ENCODE measurements at places on chromosomes 3 and 15.

DNA sequence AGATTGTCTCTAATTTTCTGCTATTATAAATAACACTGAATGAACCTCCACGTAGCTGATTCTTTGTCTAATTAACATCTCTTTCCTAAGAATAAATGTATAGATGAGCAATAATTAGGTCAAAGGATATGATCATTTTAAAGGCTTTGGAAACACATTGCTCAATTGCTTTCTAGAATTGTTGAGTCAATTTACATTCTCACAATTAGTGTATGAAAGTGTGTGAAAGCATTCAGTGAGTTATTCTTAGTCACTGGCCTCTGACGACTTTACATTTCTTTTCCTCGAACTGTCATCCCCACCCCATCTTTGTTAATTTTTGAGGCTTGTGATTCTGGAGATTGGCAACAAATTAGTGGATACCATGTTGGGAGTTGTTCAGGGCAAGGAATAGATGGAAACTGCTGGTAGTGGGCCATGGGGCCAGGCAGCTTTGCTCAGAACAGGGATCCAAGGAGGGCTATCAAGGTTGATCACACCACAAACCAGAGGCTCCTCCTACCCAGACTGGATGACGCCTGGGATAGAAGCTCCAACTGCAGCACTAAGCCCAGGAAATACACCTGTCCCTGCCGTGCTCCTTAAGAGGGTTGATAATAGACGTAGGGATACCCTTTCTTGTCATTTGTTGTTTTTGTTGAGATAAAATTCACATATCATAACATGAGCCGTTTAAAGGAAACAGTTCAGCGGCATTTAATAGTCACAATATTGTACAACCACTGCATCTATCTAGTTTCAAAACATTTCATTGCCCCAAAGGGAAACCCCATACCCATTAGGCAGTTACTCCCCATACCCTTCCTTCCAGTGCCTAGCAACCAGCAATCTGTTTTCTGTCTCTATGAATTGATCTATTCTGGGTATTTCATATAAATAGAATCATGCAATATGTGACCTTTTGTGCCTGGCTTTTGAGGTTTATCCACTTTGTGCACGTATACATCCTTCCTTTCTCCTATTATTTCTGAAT, 27.9 kb downstream of the EIF1B start:
- DNase-seq, result no peak

DNA sequence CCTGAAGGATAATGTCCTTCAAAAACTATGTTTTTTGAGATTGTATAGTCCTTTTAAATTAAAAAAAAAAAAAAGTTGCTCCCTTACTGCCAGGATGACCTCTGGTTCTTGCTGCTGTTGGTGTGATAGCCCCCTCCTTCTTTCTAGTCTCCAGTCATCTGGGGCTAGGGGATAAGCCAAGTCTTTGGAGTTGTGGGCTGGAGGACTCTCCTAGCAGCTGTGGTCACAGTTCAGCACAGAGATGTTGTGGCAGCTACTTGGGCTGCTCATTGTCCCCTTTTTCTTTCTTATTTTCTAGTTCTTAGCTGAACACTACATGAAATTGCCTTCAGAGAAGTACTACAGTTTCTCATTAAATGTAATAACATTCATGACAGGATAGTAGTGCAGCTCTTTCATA, 39.2 kb upstream of the APH1B start:
- DNase-seq, result no peak

GRCh38 chr3:39460677-39461076, 6.8 kb upstream of the MOBP start:
- DNase-seq, result no peak

- DNase-seq, result no peak
Measured at GRCh38 chr3:81270603-81271379, 490.7 kb downstream of the GBE1 start.

- DNase-seq, result no peak
Measured at GRCh38 chr3:157956850-157957249, 149.4 kb downstream of the SHOX2 start.

DNA sequence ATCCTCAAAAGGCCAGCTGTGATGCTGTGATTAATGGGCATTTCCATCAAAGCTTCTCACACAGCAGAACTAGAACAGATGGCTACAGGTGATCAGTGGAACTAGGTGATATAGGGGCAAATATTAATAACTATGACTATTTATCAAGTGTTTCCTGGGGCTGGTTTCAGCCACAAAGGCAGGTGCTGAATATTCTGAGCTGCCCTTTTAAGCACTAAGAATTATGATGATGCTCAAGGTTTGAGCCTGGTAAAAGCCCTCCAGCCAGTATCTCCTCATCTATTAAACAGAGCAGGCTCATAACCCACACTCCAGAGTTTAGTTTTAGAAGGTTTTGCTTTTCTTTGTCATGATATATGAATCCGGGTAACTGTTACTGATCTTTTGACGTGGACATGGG, 129.5 kb upstream of the ACP3 start:
- no peak for DNase-seq

- peak; percentile 87 for DNase-seq
Measured at GRCh38 chr3:57755741-57756527, at the start of gene SLMAP. TSS of gene SLMAP (plus strand) at chr3:57756309. CDS start at chr3:57757652, 1,343 bp downstream.

GRCh38 chr3:123084192-123084591, 17.4 kb downstream of the PDIA5 start:
- no peak for DNase-seq

DNA sequence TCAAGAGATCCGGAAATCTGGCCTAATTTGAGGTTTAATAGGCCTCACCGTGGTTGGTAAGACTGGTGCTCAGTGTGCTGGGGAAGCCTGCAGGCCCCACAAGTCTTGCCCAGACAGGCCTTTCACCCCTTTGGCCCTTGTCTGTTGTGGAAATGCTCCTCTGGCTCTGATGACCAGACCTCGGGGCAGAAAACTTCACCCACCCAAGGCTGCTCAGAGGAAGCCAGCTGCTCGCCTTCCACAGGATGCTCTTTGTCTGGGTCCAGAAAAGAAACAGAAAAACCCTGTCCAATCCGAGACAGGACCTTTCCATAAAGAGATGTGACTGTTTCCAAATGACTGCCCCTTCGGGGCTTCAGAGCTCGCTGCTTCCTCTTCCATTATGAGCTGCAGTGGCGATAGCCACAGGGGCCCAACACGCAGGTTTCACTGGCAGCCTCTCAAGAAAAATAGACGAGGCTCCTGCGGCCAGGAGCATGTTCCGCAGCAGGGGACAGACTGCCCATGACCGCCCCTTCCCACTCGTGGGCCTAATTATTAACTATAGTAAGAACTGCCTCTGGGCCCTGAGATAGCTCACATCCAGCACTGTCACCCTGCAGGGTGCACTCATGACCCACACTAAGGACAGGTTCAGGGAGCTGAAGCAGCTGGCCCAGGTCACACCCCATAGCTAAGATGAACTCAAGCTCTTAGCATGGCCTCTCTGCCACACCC, 6.8 kb upstream of the SNX22 start:
- no peak for DNase-seq

- no peak for DNase-seq
Measured at GRCh38 chr3:135889443-135889842, 76.1 kb upstream of the PPP2R3A start.

DNA sequence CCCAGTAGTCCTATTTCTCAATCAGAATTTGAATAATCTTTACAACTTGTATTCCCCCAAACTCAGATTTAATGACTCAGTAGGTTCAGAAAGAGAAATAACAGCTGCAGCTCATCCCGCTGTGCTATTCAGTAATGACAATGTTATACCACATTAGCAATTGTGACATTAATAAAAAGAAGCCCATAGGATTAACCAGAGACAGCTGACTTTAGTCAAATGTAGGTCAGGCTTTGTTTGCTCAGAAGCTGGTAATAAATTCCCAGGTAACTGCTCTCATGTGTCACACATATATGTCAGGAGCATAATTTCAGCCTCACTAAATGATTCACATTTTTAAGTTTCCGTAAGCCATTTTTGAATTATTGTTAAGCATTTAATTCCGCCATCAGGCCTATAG, 222.0 kb upstream of the UBE2E2 start:
- DNase-seq, result no peak

GRCh38 chr15:69841113-69841828, 256.4 kb downstream of the TLE3 start:
- DNase-seq, result no peak

DNA sequence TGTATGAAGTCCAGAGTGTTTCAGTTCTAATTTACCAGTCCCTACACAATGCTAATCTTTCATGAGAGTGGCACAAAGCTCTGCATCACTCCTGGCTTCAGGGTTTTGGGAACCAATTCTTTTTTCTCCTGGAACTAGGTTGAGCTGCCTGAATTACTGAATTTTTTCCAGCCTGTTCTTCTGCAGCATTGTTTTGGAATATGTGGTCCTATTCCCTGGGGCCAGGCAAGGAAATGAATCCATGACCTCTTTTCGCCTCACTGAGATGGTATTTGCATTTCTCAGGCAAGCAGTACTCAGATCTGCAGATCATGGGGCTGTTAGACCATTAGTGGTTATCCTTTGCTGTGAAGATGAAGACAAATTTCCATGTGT, 25.6 kb upstream of the GPR171 start:
- DNase-seq, result no peak

DNA sequence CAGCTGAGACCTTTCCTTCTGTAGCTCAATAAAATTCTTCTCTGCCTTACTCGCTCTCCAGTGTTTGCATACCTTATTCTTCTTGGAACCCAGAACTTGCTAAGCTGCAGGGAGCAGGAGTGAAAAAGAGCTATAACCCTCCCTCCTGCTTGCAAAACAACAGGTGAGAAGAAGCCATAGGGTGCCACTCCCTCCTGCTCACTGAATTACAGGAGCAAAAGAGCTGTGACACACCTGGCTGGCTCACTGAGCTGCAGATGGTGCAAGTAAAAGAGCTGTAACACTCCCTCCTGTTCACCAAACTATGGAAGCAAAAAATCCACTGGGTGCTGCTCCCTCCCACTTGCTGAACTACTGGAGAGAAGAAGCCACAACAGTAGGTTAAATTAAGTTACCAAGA, 44.2 kb upstream of the C2CD4B start:
- no peak for DNase-seq

- DNase-seq, result no peak
Measured at GRCh38 chr3:31300456-31301443, 232.0 kb upstream of the STT3B start.

DNA sequence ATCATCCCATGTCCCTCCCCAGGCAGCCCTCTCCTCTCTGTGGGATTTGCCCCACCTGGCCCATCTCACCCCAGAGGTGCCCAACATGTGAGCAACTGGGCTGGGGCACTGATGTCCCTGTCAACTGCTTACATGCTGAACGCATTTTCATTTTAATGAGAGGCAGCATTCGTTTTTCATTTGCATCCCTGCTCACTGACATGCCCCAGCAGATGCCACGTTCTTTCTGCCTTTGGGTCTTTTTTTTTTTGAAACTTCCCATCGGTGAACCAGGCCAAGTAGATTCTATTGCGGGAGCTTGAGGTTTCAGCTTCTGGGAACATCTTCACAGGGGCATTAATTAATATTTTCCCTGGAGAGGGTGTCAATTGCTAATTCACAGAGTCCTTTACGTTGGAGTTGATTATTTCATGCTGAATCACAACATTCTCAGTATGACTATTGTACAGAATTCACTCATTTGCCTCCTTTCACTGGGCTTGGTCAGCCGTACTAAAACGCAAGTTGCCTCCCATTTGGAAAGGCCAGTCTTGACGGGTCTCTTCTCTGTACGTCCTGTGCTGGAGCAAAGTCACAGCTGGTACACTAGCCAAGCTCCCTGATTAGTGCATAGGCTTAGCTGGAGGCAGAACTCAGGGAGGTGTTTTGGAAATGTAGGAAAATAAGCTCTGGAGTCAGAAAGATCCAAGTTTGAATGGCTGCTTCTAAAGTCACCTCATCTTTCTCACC, 69.8 kb downstream of the CHRNA7 start:
- no peak for DNase-seq

DNA sequence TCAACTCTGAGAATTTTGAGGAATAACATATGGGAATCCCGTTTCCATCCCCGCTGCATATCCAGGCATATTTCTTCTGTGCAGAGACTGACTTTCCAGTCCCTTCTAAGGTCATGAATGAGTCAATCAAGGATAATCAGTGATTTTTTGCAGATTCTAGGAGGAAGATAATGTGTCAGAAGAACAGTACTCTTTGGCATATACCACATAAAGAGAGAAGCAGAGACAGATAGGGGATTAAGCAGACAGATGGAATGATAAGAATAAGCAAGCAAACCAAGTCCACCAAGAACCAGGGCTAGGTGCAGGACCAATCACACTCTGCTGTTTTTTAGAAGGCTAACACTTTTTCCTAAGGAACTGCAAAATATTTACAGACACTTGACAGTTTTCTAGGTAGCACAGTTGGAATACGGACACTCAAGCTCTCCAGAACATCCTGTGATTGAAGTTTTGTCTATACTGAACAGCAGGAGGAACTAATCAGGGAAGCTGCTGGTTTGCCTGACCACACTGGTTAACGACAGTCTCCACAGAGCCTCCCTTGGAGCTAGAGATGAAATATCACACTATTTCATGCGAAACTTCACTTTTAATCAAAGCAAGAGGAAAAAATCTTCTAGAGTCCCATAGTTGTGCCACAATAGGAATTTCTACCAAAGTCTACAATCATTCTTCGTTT, 450.0 kb upstream of the KCNMB2 start:
- no peak for DNase-seq

- DNase-seq, result no peak
Measured at GRCh38 chr3:136184703-136185102, 11.4 kb downstream of the MSL2 start.

DNA sequence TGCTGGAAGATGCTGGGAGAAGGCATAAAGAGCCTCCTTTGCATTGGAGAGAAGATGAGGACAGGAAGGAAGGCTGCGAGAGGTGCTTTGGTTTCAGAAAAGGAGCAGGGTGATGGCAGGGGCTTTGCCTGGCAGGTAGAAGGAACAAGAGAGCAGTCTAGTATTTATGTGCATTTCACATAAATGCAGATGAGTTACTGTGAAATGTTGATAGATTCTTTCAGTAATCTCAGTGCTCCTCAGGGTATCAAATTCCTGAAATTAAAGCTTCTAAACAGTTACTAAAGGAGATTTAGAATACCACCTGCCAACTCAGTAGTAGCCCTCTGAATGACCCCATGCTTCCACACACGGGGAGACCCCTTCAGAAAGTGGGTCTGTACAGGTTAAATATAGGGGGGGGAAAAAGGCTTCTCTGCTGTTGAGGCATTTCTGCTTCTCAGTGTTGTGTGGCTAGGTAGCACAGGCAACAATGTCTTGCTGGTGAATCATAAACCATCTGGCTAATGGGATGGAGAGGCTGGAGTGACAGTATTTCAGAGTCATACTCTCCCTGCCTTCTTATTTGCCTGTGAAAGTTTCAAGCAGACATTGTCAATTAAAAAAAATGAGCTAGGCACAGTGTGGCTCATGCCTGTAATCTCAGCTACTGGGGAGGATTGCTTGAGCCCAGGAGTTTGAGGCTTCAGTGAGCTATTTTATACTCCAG, 14.3 kb upstream of the FBXL22 start:
- DNase-seq, result no peak

Data from activated B cell treated with CpG ODN at 0.5 μM for 24 hours (primary cell).